Posterior vena cava (tissue), 2 donors: ENCODE measurements at places on chromosomes 12 and 14. TPM values are rescaled to one million over a fixed set of nuclear protein-coding genes. Genes with fewer than 3 reads are reported as not detected.

Gene NPFF
- total RNA-seq, result not detected

Gene ARMH4
- total RNA-seq, result 9.2 TPM

Gene AMN
- not detected for total RNA-seq

Gene PTCSC3
- not detected for total RNA-seq

DNA sequence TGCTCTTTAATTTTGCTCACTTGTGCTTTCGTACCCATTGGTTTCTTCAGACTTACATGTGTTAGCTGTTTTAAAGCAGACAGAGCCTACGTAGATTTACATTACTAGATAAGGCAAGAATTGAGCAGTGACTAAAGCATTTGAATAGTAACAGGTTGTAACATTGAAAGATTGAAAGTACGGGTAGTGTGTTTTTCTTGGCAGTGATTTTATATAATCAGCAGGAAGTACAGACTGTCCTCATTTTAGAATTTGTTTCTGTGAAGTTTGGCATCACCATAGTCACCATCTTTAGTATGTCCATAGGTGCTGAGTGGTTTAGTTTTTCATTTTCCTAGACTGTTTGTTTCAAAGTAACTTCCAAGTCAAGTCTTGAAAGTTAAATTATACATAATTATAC lies 14.0 kb downstream of the RTRAF start:
- no peak for DNase-seq

- DNase-seq, result no peak
Observed at GRCh38 chr12:68792952-68793351, 15.0 kb upstream of the MDM2 start.

- DNase-seq, result no peak
Observed at GRCh38 chr12:54981796-54982195, 2.8 kb downstream of the TESPA1 start.

- no peak for DNase-seq
Observed at GRCh38 chr14:29925101-29925722, 2.4 kb downstream of the PRKD1 start.

DNA sequence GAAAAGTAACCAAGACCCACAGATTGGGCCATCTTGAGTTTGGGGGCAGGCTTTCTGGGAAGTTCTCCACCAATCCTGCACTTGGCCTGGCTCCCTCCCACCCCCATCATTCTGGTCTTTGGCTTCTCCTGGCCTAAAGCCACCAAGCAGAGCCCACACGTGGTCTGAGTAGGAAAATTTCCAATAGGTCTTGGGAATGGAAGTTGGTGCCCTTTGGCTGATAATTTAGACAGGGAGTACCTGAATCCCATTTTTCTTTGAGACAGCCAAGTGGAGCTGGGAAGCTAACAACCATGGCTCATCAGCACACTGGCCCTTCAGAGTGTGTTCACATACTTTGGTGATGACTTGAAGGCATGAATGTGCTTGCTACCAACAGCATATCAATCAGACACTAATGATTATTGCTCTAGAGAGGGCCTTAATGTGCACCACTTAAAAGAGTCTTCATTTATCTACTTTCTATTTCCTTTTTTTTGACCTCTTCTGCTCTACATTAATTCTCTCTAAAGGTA lies 156.0 kb downstream of the EGLN3 start:
- DNase-seq, result no peak

- DNase-seq, result peak; percentile 12
Observed at GRCh38 chr12:6112004-6112403, 12.5 kb downstream of the VWF start.

DNA sequence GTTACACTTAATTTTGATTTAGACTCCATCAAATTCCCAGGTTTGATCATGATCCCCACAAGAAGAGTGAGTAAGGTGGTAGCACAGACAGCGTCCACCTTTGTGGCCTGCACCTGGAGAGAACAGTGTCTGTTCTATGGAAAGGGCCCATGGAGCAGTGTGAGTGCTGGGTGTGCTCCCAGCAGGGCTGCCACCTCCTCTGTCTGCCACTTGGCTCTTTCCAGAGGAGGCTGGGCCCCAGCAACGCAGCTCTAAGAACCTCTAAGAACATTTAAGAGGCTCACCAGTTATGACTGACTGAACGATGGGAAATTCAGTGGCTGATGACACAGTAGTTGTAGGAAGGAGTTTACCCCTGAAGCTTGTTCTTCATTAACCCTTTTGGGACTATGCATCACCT lies 17.3 kb downstream of the VDR start:
- DNase-seq, result peak; percentile 23

DNA sequence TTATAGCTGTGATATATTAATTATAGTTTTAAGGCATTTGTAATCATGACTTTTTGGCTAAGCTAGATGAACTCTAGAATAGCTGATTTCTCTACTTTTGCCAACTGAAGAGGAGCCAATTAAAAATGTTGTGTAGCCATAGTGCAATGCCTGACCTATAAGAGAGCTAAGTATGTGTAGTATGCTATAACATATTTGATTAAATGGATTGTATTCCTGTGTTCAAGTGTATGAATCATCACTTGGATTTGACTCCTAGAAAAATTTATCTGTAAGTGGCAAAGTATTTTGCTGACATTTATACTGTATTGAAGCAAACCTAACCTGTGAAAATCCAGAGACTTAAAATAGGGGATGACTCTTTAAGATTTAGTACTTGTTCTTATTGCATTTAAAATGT lies 34.2 kb downstream of the PCNX4 start:
- no peak for DNase-seq

- no peak for DNase-seq
Observed at GRCh38 chr12:5402009-5402935, 29.6 kb upstream of the NTF3 start.

DNA sequence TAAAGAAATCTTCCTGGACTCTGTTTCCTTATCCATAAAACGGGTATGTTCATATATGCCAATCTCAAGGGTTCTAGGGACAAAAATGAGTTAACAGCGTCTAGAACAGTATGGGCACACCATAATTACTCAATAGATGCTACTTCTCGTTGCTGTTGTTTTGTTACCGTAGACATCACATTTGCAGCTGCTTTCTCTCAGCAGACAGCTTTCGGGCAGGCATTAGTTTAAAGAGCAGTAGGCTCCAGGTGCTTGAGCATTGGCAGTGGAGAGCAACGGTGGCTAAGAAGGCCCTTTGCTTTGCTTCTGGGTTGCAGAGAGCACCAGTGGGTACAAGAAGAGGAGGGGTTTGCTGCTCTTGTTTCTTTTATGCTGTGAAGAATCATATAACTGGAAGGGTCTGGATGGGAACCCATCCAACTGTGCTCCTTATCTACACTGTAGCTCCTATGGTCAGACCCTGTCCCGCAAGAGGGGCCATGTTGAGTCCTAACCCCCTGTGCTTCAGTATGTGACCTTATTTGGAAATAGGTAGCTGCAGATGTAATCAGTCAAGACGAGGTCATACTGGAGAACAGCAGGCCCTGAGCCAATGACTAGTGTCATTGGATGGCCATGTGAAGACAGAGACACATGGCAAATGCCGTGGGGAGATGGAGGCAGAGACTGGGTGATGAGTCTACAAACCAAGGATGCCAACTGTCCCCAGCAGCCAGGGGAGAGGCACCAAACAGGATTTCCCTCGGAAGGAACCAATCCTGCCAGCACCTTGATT lies 120.0 kb downstream of the RBM19 start:
- no peak for DNase-seq

DNA sequence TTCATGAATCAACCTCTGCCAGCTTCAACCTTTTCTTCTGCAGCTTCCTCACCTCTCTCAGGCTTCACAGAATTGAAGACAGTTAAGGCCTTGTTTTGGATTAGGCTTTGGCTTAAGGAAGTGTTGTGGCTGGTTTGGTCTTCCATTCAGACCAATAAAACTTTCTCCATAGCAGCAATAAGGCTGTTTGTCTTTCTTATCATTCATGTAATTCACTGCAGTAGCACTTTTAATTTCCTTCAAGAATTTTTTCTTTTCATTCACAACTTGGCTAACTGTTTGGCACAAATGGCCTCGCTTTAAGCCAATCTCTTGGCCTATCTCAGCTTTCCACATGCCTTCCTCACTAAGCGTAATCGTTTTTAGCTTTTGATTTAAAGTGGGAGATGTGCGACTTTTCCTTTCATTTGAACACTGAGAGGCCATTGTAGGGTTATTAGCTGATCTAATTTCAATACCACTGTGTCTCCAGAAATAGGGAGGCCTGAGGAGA lies 229.5 kb downstream of the IPO8 start:
- DNase-seq, result no peak

GRCh38 chr12:132139912-132140311 lies 4.2 kb downstream of the DDX51 start:
- peak; percentile 58 for DNase-seq

GRCh38 chr12:117365049-117365616 lies 3.7 kb upstream of the NOS1 start:
- peak; percentile 35 for DNase-seq

DNA sequence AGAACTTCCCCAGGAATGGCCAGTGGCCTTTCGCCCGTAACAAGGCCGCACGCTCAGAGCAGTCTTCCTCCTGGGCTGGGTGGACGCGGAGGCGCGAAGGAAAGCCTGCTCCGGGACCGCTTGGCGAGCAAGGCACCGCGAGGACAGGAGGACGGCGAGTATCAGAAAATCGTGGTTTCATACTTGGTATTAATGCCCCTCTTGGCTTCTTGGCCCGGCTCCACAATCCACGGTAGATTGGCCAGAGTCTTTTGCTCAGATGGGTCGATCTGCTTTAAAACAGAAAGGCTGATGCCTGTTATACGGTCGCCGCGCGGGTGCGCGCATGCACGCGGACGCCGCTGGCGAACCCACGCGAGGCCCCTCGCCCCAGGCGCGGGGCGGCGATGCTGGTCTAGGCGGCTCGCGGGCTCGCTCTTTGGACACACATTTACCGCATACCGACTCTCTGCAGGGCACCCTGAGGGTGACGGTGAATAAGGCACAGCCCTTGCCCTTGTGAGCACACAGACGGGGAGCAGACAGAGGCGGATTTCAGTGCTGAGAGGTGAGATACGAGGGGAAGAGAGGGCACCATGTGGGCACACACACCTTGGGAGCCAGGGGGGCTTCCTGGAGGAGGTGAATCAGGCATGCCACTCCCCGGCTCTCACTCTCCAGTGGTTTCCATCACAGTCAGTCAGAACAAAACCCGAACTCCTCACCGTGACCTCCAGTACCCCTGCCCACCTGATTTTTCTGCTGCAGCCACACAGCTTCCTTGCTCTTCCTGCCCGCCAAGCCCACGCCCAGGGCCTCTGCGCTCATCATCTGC lies 100.7 kb downstream of the APAF1 start:
- DNase-seq, result no peak
